ENCODE measurements at places on chromosomes 12 and 14. TPM values are rescaled to one million over a fixed set of nuclear protein-coding genes. Genes with fewer than 3 reads are reported as not detected.

SLC8A3 gene
- 0.03 TPM for polyA plus RNA-seq

ACVRL1 gene
- 35.1 TPM for polyA plus RNA-seq

SLC25A47 gene
- not detected for polyA plus RNA-seq

RNF212B gene
- polyA plus RNA-seq: not detected

FOXG1 gene
- not detected for polyA plus RNA-seq

ERBB3 gene
- polyA plus RNA-seq: 3.4 TPM

TAS2R19 gene
- not detected for polyA plus RNA-seq

RTL1 gene
- polyA plus RNA-seq: not detected

SLC6A15 gene
- not detected for polyA plus RNA-seq

SYCP3 gene
- not detected for polyA plus RNA-seq

RTN1 gene
- 0.62 TPM for polyA plus RNA-seq

KCNA5 gene
- 1.8 TPM for polyA plus RNA-seq

CRIP2 gene
- polyA plus RNA-seq: 829 TPM

CLEC2A gene
- not detected for polyA plus RNA-seq

SOX5 gene
- 0.49 TPM for polyA plus RNA-seq

NFATC4 gene
- polyA plus RNA-seq: 12.5 TPM

PLEKHD1 gene
- not detected for polyA plus RNA-seq

SERPINA3 gene
- polyA plus RNA-seq: 205 TPM

KRT79 gene
- polyA plus RNA-seq: 0.24 TPM

P3H3 gene
- polyA plus RNA-seq: 29.9 TPM

CEBPE gene
- polyA plus RNA-seq: not detected

RNU6-7 gene
- not detected for polyA plus RNA-seq

SERPINA10 gene
- not detected for polyA plus RNA-seq

JKAMP gene
- 52.9 TPM for polyA plus RNA-seq

ADCY4 gene
- 21.9 TPM for polyA plus RNA-seq
